Adrenal gland (tissue), 19 donors: ENCODE measurements at places on chromosomes 3 and 15. TPM values are rescaled to one million over a fixed set of nuclear protein-coding genes. Genes with fewer than 3 reads are reported as not detected.

DNA sequence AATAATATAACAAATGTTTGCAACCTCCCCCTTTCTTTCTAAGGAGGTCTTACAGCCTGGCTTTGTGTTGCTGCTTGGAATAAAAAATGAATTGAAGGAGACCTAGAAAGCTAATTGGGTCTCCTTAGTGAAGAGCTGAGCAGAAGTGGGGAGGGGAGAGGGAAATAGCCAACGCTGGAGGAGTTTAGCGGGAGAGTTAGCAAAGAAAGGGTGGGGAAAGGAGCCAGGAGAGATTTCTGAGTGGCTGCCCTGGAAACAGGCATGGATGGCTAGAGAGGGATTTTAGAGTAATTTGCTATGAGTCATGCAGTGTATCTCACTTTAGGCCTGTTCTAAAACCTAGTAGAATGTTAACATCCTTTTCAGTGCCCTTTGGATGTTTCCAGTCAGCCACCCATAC lies 45.2 kb upstream of the PFN2 start:
- H3K4me3 ChIP-seq = no peak overlapping the region
- H3K4me1 ChIP-seq = no peaks in the 10 kb centered on the region
- no peak overlapping the region for H3K27ac ChIP-seq

GRCh38 chr3:4751502-4752101 lies 227.6 kb upstream of the BHLHE40 start:
- DNase-seq = no peak
- H3K27ac ChIP-seq = peak overlapping the region; percentile 77
- peaks cover 34% of the 10 kb centered on the region for H3K4me1 ChIP-seq
- no peaks in the 10 kb centered on the region for H3K36me3 ChIP-seq
- H3K27me3 ChIP-seq = no peaks in the 10 kb centered on the region

DNA sequence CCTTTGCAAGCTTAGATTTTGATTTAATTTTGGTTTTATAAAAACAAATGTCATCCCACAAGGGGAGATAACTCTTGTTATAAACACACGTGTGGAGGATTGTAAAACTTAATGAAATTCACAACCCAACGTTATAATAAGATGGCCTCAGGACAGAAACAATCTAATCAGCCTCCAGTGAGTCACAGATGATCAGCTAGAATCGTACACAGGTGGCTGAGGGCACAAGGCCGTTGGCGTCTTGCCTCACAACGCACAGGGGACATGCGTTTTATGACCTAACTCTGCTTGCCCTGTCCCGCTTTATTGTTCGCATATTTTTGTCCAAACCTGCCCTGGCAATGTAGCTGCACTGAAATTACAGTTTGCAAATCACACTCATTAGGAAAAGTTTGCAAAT lies 121.9 kb upstream of the PDZRN3 start:
- no peaks in the 10 kb centered on the region for H3K36me3 ChIP-seq
- DNase-seq = no peak
- H3K27me3 ChIP-seq = no peaks in the 10 kb centered on the region
- no peak overlapping the region for H3K27ac ChIP-seq

DNA sequence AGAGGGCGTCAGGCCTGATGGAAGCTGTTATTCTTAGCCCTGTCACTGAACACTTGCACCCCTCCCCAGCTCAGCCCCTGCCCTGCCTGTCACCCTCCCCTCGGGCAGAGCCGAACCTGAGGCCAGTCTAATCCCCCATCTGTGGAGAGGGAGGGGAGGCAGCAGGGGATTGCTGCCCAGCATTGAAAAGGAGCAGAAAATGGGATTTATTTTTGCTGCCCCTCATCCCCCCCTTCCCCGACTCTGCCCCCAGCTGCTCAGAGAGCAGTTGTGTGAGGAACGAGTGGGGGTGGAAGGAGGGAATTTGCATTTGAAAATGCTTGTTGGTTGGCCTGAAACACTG lies 71.6 kb downstream of the EPHB3 start:
- no peak overlapping the region for H3K4me3 ChIP-seq
- H3K27ac ChIP-seq = no peak overlapping the region
- no peak for DNase-seq

DNA sequence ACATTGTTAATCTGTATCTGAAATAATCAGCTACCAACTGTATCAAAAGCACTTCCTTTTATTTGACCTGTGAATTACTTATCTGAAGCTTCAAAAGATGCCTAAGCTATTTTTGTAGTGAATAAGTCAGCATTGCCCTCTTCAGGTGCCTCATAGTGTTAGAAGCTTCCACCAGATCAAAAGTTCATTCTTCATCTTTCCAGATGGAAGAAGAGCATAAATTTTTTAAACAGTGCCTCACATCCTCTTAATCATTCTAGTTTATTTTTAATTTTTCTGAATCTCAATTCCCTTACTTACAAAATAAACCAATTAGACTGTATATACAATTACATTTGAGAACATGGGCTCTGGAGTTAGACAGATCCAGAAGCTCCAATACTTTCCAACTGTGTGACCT lies 65.0 kb downstream of the MYO5A start:
- H3K27ac ChIP-seq = no peak overlapping the region
- H3K4me3 ChIP-seq = no peak overlapping the region
- no peak for DNase-seq
- H3K27me3 ChIP-seq = no peaks in the 10 kb centered on the region

- no peak for DNase-seq
- no peaks in the 10 kb centered on the region for H3K27me3 ChIP-seq
- no peak overlapping the region for H3K27ac ChIP-seq
- no peaks in the 10 kb centered on the region for H3K4me1 ChIP-seq
Observed at GRCh38 chr3:133949438-133949837, 53.8 kb upstream of the RAB6B start.

DNA sequence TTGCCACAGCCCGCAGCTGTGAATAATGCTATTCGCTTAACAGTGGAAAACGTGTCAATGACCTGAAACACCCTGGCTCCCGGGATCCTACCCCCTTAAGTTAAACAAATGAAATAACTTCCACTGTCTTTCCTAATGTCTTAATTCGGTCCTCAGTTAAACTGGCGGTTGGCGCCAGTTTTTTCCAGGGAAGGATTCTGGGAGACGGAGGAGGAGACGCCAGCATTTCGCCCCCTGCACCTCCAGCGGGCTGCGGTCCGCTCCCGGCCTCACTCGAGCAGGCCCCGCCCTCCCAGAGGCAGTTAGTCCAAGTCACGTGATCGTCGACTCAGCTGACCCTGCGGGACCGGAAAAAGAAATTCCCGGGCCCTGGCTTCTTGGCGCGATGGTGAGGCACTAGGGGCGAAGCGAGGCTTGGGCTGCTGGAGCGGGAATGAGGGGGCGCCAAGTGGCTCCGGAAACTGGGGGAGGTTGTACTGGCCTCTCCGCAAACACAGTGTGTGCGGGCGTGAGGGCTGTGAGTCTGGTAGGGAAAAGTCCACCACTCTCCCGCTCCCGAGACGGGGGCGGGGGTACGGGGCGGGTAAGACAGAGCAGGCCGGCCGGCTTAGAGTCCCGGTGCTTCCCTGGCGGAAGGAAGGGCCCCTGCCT lies at the start of gene COMMD4:
COMMD4 (plus strand) TSS at position 359 of the 651 bp plus-strand sequence; CDS start at position 386, 27 bp downstream.
- peaks cover 4% of the 10 kb centered on the region for H3K4me1 ChIP-seq
- H3K27ac ChIP-seq = no peak within 1 kb of the TSS
- peak; percentile 99 for DNase-seq
- H3K4me3 ChIP-seq = peak within 1 kb of the TSS; percentile 83
- no peaks in the 10 kb centered on the region for H3K27me3 ChIP-seq

DNA sequence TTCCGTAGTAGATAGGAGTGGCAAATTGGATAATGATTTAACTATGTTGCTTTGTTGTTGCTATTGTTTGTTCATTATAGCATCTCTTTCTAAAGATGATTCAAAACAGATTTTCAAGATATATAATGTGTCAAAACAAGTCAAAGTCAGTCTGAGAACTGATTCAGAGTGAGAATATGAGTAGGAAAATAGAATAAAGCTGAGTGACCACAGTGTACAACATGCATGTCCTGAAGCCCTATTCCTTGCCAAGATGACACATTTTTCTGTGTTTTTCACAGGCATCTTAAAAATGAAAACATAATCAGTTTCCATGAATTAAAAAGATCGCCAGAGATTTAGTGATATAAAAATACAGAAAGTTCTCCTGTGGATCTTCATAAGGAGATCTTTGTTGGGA lies 57.0 kb upstream of the THRB start:
- H3K4me3 ChIP-seq = no peak overlapping the region
- no peaks in the 10 kb centered on the region for H3K36me3 ChIP-seq
- peaks cover 1% of the 10 kb centered on the region for H3K4me1 ChIP-seq

DNA sequence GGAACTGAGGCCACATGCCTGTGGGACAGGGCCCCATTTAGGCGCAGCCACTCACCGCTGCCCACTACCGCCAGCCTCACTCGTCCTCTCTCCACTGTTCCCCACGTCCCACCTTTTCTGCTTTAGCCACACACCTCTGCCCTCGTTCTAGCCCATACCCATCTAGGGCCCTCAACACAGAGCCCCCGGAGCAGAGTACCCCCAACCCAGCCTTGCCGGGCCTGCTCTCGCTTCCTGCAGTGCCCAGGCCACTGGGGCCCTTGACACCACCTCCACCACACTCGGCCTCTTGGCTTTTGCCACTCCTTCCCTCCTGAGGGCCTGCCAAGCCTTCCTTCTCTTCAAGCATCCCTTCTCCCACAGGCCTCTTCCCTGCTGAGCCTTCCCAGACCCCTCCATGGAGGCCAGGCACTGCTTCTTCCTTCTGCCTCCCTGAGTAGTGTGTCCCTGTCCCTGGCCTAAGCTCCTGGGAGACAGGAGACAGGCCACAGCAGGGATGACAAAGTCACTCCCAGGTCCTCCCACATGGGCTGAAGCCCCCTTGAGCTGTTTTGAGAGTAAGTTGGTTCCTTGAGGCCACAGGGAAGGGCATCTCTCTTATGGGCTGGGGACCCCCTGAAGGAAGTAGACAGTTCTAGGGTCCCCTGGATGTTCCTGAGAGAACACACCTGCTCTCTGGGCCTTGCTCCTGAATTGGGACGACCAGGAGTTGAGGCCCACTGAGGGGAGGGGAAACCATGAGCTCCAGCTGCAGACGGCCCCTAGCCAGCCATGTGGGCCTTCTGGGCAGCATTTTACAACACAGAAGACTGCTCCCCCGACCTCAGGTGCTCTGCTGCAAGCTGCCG lies 4.4 kb downstream of the PRSS50 start:
- no peak overlapping the region for H3K4me3 ChIP-seq
- no peak overlapping the region for H3K27ac ChIP-seq
- no peak for DNase-seq
- H3K4me1 ChIP-seq = no peaks in the 10 kb centered on the region

- no peaks in the 10 kb centered on the region for H3K27me3 ChIP-seq
Observed at GRCh38 chr3:109268181-109268580, 48.1 kb downstream of the DPPA2 start.

DNA sequence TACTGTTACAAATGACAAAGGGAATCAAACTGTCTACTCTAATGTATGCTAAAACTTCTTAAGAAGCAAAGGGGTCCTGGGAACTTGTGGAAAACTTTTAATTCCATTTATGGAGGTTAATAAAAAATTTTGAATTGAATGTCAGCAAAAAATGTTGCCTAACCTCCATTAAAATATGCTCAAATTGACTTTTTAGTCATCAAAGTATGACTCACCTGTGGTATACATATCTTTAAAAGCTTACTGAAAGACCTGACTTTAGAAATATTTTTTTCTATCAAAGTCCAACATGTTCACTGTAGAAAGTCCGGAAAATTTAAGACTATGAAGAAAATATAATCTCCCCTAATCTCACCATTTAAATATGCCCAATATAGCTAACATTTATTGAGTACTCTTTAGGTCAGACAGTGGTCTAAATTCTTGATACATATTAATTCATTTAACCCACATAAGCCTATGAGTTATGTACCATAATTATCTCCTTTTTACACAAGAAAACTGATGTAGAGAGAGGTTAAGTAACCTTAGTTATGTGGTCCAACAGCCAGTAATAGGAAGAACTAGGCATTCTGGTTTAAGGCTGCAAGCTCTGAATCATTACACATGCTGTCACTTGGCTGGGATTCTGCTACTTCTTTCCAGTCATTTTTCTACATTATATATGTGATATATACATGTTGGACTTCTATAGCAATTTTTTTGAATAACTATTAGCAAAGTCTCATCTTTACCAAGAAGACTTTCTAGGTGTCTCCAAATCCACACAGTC lies 83.6 kb downstream of the PDZRN3 start:
- no peak overlapping the region for H3K27ac ChIP-seq
- no peak overlapping the region for H3K4me3 ChIP-seq
- DNase-seq = no peak
- H3K27me3 ChIP-seq = no peaks in the 10 kb centered on the region

- no peaks in the 10 kb centered on the region for H3K27me3 ChIP-seq
- no peaks in the 10 kb centered on the region for H3K4me1 ChIP-seq
- DNase-seq = peak; percentile 27
- no peak overlapping the region for H3K4me3 ChIP-seq
Observed at GRCh38 chr3:143443851-143444331, 324.3 kb downstream of the CHST2 start.

DNA sequence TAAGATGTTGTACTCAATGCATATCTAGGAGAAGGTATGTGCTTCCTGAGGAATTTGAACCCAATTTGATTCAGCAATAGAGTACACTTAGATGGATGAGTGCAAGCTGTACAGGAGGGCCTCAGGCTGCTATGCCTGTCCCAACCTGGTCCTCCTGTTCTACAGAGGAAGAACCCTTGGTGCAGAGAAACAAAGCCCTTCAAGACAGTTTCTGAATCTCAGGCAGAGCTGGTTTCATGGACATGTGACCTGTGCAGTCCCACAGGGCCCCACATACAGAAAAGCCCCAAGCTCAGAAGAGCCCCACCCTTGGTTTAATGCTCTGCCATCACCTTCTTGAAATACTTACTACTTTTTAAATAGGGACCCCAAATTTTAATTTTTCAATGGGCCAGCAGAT lies 15.3 kb downstream of the FOXP1 start:
- no peaks in the 10 kb centered on the region for H3K27me3 ChIP-seq
- H3K36me3 ChIP-seq = no peaks in the 10 kb centered on the region
- H3K4me1 ChIP-seq = no peaks in the 10 kb centered on the region
- H3K27ac ChIP-seq = no peak overlapping the region
- DNase-seq = no peak
- H3K4me3 ChIP-seq = no peak overlapping the region

- no peak for DNase-seq
- no peak overlapping the region for H3K4me3 ChIP-seq
Observed at GRCh38 chr3:188266562-188267274, 112.8 kb downstream of the LPP start.

DNA sequence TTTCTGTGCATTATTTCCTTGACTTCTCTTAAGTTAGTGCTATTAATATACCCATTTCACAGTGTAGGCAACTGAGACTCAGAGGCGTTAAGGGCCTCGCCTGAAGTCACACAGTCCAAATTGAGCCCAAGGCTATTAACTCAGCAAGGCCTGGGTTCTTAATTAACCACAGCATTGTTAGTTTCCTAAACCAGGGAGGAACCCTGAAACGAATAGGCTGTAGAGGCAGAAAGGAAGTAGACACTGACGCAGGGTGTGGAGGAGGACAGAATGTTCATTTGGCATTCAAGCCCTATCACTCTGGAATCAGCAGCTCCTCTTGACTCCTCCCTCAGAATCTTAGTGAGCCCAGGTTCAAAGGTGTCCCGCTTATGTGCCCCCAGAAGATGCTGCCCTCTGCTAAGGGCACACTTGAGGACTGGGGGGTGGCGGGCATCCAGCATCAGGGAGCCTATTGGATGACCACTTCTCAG lies 13.9 kb downstream of the ARHGEF3 start:
- DNase-seq = no peak
- peak overlapping the region; percentile 68 for H3K27ac ChIP-seq
- no peaks in the 10 kb centered on the region for H3K36me3 ChIP-seq
- H3K27me3 ChIP-seq = no peaks in the 10 kb centered on the region

GRCh38 chr3:191882289-191882688 lies 421.3 kb downstream of the PYDC2 start:
- H3K27ac ChIP-seq = no peak overlapping the region
- no peaks in the 10 kb centered on the region for H3K27me3 ChIP-seq
- H3K36me3 ChIP-seq = no peaks in the 10 kb centered on the region
- no peak overlapping the region for H3K4me3 ChIP-seq

Gene CASR
- 0.03 TPM for polyA plus RNA-seq

Gene B3GALNT1
- 3.7 TPM for polyA plus RNA-seq

Gene DOCK3
- polyA plus RNA-seq = 6.0 TPM

Gene PCYT1A
- 111 TPM for polyA plus RNA-seq

Gene PP2D1
- not detected for polyA plus RNA-seq

Gene PRKCD
- polyA plus RNA-seq = 38.2 TPM

Gene P2RY1
- 1.5 TPM for polyA plus RNA-seq
